ENCODE measurements at places on chromosomes 12 and 14.
A peak's percentile ranks its signal among the peaks of the same experiment; 100 is the strongest.

GRCh38 chr12:15754233-15754632 lies 35.0 kb downstream of the EPS8 start:
- no peak for DNase-seq

- peak; percentile 43 for DNase-seq
Observed at GRCh38 chr14:64704143-64704742, at the start of gene PLEKHG3. Gene PLEKHG3, plus strand, starts transcription at chr14:64704424. Its CDS starts 23,208 bp downstream, at chr14:64727632.

DNA sequence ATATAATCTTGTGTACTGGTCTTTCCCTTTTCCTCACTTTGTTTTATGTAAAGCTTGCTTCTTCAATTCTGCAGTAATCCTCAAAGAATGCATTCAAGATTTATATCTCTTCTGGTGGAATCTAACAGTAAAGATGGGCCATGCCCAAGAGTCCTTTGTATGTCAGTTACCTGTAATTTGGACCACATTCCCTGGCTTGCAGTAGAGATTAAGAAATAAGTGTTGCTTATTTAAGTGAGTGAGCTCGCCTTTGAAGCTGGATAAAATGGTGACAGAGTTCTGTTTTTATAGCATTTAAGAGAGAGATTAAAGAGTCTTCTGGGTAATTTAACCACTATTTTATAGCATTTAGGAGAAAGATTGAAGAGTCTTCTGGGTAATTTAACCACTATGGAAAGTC lies 262.1 kb upstream of the ATP2B1 start:
- DNase-seq, result no peak

DNA sequence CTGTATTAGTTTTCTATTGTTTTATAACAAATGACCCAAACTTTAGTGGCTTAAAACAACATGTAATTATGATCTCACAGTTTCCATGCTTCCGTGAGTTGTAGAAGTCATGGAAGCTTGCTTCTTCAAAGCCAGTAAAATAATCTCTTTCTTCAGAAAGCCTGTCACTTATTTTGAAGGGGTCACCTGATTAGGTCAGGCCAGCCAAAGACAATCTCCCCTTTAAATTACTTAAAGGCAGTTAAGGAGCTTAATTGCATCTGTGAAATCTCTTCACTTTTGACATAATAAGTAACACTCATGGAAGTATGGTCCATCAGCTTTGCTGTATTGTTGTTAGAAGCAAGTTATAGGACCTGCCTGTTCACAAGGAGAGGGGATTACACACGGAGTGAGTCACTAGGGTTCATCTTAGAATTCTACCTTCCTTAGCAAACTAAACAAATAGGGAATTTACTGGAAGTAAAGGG lies 89.8 kb downstream of the FAR2 start:
- no peak for DNase-seq

DNA sequence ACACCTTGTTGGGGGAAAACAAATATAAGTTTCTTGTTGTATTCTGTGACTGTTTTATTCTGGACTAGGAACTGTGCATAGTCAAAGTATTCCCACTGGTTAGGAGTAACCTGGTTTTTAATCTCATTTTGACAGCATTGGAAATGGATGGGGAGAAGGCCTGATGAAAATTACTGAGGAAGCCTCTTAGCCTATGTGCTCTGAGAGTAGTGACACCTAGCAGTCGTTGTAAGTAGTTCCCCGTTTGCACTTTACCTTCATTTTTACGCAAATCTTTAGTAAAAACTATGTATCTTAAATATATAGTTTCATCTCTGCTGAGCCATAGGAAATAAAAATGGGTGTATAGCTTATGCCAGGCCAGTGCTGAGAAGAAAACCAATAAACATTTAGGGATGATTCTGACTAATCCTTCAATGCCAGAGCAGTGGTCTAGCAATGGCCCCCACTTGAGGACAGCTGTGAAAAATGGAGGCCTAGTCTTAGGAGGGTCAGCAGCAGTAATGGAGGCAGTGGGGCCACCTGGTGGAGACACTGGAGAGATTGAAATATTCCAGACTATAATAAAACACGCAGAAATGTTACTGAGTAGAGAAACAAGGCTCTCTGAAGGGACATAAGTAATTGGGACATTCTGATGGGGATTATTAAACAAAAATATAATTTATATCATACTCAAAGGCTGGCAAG lies 133.2 kb upstream of the NOVA1 start:
- DNase-seq, result no peak

DNA sequence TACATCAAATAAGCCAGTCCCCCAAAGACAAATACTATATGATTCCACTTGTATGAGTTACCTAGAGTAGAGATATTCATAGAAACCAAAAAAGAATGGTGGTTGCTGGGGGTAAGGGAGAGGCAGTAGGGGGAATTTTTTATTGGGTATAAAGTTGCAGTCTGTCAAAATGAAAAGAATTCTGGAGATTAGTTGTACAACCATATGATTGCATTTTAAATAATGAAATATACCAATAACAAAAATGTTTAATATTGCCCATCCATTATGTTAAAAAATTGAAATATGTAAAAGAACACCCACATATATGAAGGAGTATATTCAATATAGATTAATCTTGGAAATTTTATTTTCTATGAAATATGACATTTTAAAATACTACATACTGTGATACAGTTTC lies 1383.5 kb downstream of the FSCB start:
- DNase-seq, result no peak

DNA sequence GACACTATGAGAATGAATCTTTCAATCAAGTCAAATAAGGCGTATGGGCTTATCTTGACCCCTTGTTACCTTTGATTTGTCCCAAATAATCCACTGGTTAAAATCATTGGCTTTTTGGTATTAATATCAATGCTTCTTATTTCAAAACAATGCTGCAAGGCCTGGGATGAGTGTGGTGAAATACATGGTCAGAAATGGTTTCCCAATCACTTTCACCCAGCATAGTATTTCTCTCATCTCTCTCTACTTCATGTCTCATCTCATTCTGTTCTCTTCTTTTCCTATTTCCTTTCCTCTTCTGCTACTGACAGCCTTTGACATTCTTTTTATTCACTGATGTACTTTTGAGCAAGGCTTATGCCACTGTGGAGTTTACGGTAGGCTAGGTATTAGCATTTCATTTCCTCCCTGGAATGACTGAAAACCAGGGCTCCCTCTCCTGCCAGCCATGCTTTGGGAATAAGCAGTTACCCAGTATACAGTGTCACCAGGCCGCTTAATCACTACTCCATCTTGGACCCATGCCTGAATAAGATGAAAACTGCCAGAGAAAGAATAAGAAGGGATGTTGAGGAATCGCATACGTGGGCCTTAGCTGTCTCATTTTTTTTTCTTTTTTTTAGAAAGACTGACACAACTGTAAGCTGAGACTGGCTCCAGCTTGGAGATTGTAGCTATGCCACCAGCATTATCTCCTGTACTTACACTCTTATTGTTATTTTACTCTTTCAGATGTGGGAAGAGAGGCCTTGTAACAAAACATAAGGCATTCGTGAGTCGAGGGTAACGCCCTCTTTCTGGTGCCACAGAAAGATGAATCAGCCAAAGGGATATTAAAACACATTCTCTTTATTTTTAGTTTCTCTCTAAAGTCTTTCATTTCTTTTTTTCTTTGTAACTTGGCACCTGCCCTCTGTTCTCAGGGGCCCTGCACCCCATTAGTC lies 53.5 kb downstream of the IGF1 start:
- DNase-seq, result no peak

DNA sequence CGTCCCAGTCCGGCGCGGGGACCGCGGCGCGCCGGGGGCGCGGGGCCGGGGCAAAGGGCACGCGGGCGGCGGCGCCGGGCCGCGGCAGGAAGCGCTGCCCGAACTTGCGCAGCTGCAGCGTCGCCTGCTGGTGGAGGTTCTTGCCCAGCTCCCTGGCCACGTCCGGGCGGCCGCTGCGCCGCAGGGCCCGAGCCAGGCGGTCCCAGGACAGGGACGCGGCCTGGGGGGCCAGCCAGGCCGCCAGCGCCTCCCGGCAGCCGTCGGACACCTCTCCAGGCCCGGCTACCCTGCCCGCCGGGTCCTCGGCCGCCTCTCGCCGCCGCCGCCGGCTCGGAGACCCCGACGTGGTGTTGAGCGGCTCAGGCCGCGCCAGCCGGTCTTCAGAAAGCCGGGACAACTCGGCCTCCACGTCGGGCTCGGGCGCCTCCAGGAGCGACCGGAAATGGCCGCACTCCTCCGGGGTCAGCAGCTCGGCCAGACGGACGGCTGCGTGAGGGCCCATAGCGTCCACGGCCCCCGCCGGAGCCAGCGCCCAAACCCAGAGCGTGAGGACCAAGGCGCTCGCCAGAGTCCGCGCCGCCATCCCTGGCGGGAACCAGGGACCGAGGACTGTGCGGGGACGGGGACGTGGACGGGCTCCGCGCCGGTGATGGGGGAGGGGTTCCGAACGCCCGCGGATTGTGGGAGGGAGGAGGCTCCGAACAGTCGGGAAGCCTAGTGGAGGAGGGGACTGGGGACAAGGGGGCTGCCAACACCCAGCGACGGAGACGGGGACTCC lies 34.0 kb downstream of the FIGNL2 start:
- DNase-seq, result peak; percentile 76

GRCh38 chr12:123050331-123050831 lies 69.9 kb downstream of the ARL6IP4 start:
- no peak for DNase-seq

DNA sequence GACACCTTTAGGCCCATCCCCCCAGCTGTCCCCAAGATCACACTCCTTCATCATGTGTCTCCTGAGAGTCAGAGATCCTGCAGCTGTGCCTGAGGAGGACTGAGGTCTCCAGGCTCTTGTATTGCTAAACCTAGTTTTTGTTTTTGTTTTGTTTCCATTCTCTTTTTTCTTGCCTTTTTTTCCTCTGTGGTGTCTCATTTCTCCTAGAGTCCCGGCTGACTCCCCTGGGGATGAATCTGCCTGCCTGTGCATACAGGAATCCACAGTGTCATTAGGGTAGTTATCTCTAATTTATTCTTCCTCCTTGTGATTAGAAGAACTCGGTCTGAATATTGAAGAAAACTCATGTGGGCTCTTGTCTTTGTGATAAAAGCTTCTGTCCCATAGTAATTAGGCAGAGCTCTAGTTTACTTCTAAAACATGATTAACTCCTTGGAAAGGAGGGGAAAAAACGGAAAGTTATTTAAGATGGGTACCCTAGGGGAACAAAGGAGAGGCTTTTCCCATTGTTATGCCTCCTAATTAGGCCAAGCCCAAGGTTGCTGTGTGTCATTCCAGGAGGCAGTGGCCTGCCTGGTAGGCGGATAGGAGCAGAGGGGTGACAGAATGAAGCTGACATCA lies 343.2 kb downstream of the ZFP36L1 start:
- no peak for DNase-seq

DNA sequence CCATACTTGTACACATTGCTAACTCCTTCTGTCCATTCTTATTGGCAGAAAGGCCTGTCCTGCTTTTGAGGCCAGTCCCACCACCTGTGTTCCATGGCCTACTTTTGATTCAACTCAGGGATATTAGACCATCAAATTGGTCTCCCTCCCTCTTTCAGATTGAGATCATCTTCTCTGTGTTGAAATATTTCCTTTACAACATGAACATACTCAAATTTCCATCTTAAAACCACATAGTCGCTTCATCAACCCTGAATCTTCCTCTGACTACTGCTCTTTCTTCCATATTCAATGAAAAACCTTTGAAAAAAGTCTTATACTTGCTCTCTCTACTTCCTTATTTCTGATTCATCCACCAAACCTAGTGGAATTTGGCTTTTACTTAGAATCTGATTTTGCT lies 34.9 kb downstream of the TRMT5 start:
- DNase-seq, result no peak

DNA sequence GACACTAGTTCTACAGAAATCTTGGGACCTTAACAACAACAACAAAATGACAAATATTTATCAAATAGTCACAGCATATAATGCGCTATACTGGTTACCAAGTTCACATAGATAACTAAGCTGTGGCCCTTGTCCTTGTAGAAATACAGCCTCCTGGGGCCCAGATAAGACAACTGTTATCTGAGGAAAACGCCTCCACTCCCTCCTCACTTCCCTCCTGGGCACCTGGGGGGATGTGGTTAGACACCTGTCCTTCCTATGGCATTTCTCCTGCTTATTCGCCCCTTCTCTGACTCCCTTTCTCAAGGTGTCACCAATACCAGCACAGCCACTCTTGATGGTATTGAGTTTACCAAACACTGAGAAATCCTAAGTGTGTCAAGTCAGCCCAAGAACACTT lies 419.4 kb downstream of the RAD51B start:
- DNase-seq, result no peak

GRCh38 chr14:93032421-93032936 lies 83.2 kb downstream of the ITPK1 start:
- no peak for DNase-seq

DNA sequence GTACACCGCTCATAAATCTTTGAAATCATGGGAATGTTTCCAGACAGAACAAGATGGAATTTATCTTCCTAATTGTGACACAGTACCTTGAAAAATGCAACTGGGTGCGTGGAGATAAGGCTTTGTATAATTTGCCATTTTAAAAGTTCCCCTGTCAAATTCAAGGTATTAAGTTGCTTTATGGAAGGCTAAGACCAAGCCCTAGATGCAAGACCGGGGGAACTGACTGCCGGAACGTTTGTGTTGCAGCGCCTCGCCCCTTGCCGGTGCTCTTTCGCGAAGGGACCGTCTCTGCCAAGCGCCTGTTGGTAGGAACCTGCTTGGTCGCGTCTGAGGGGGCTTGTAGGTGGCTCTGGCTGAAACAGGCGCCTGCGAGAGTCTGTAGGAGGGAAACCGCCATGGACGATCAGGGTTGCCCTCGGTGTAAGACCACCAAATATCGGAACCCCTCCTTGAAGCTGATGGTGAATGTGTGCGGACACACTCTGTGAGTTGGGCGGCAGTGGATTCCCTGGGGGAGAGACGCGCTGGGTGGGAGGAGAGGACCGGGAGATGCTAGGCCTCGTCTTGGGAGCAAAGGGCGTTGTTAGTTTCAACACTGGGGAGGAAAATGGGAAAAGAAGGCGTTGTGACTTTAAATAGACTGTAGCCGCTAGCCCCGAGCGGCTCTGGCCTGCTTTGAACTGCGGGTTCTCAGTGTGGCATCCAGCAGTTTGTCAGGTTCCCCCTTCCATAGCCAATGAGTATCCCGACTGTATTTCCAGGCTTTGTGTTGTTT lies at the start of gene MNAT1:
MNAT1 (plus strand) TSS at position 297 of the 778 bp plus-strand sequence; CDS start at position 399, 102 bp downstream.
- DNase-seq, result peak; percentile 80

Data from activated T-cell treated with anti-CD3 and anti-CD28 coated beads, Interleukin-2, amount 50 U/mL, for 1 hour (primary cell).